ENCODE measurements at places on chromosomes 1 and 21.

GRCh38 chr1:113552244-113552643 lies 161.9 kb downstream of the MAGI3 start:
- no peak for DNase-seq

DNA sequence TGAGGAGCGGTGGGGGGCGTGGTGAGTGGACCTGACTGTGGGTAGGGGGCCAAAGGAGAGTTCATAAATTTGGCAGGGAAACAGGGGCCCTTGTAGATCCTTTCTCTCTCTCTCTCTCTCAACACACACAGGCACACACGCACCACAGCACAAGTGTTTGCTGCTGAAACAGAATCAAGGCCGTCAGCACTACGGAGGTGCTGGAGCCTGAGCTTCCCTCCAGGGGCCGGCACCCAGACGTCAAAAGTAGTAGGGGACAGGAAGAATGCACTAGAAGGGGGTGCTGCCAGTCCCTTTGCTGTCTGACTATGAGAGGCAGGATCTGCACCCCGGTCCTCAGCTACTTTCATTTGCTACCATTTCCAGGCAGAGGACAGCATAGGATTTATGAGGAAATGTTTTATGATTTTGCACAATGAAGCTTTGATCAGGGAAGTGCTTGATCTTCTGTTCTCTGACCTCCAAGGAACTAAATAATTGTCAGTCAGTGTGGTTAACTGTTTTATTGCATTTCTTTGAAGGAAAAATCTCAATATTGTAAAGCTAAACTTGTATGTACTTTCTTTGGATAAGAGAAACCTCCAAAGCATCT lies 74.3 kb upstream of the FAM3B start:
- no peak for DNase-seq

- no peak for DNase-seq
Measured at GRCh38 chr21:42291751-42292562, 23.3 kb downstream of the TFF3 start.

- no peak for DNase-seq
Measured at GRCh38 chr1:81004011-81004410, 796.7 kb upstream of the ADGRL2 start.

DNA sequence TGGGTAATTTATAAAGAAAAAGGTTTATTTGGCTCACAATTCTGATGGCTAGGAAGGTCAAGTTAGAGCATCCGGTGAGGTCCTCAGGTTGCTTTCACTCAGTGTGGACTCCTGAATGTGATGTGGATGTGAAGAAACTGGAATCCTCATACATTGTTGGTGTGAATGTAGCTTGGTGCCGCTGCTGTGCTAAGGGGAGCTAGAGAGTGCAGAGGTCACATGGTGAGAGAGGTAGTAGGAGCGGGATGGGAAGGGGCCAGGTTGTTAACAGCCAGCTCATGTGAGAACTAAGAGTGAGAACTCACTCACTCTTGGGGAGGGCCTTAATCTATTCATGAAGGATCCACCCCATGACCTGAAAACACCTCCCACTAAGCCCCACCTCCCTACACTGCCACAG lies 21.8 kb downstream of the ITSN1 start:
- DNase-seq = no peak

DNA sequence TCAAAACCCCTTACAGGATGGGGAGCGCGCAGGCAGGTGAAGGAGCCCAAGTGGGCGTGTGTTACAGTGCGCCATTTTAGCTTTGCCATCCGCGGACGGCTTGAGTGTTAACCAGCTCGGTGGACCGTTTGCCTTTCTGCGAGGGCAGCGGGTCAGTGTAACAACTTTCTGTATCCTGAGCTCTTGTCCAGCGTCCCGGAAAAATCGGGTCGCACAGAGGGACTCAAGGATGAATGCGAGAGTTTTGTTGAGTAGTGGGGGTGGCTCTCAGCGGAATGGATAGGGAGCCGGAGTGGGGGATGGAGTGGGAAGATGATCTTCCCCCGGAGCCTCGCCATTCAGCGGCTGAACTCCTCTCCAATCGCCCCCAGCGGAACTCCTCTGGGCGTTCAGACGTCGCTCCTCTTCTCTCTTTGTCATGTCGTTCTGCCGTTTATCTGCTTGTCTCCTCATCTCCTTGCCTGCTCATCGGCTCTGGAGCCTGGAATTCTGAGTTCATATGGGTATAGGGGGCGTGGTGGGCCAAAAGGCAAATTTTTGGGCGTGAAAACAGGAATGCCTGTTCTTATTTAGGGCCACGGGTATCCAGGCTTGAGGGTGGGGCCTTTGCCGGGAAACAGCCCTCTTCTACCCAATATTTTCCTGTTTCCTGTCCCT lies 295.4 kb downstream of the CTH start:
- DNase-seq = no peak

GRCh38 chr21:18951271-18952038 lies 547.9 kb upstream of the TMPRSS15 start:
- DNase-seq = no peak

DNA sequence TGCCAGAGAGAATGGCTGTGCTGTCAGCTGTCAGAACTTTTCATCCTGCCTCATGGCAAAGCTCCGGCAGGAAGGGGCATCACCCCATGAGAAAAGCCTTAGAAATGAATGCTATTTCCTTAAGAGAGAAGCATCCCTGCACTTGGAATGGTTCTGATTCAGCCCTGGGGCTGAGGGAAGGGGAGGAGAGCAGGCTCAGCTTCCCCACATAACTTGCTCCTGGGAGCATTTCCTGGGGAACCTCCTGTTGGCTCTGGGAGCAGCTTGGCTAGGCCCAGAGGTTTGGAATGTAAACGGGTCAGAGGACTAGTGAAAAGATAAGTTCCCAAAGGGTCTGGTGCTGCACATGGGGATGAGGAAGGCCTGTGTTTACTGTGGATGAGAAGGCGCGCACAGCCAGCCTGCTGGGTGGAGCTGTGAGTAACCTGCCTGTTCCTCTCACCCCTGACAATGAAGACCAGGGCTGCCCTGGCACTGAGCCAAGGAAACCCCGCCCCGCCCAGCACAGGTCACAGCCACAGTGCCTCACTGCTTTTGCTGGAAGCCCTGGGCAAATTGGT lies 5.0 kb downstream of the PRELP start:
- DNase-seq = peak; percentile 49

GRCh38 chr21:42862774-42863503 lies 16.4 kb downstream of the WDR4 start:
- DNase-seq = no peak

- no peak for DNase-seq
Measured at GRCh38 chr1:218996362-218996761, 177.3 kb upstream of the LYPLAL1 start.

DNA sequence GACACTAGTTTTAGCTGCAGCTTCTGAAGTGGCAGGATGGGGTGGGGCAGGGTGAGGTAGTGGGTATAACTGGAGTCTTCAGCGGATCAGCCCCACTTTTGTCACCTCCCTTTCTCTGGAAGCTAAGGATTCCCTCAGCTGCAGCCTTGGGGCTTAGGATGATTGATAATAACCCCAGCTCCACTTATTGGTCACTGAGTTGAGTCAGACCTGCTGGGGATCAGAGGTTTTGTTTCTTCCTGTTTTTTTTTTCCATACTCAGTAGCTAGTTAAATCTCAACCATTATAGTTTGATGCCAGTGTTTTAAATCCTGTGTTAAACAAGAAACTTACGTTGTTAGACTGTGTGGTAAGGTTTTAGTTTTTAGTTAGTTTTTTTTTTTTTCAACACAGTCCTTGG lies 57.2 kb downstream of the LAMC1 start:
- DNase-seq = no peak

DNA sequence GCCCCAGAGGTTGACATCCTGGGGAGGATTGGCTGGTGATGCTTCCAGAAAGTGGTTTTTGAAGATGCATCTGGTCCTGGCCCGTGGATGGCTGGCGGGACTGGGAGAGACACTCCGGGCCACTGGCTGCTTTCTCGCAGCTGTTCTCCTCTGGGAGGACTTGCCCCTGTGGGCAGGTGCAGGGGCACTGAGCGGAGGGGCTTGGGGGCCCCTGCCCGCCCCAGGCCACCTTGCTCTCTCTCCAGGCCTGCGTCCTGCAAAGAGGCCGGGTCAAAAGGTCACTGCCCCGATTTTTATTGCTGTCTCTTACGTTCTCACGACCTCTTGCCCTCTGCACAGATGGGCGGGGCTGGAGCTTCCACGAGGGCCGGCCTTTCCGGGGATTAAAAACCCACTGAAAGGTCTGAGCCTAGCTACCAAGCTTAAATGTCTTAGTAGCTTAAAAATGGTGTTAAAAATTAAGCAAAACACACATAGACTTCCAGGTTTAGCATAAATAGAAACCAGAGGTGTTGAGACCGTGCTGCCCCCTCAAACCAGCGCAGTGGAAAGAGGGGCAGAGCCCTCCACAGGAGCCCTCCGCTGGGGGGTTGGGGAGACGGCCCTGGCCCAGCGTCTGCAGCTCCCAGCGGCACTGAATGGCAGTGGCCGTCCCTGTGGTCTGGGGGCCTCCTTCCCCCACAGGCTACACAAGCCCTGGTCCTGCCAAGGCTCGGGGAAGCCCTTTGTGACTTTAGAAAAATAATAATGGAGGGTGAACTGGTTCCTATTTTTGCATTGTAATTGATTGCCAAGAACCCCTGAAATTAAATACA lies 43.9 kb downstream of the SKI start:
- no peak for DNase-seq

DNA sequence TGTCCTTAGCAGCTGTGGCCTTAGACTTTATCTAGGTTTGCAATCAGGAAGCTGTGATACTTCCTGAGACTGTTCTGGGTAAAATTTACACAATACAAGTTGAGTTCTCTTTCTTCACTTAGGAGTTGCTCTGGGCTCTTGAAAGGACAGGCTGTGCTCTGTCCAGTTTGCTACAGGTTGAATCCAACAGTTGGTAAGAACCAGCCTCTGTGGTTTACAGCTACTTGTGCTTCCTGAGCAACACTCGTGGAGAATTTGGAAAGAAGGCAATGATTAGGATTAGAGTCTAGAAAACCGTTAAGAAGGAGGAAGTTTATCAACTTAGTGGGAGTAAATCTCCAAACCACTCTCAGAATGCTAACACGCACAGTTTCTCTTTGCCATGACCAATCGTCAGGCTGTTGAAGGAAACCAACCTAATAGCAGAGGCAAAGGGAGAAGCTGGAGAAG lies 26.8 kb downstream of the GFI1 start:
- DNase-seq = no peak

DNA sequence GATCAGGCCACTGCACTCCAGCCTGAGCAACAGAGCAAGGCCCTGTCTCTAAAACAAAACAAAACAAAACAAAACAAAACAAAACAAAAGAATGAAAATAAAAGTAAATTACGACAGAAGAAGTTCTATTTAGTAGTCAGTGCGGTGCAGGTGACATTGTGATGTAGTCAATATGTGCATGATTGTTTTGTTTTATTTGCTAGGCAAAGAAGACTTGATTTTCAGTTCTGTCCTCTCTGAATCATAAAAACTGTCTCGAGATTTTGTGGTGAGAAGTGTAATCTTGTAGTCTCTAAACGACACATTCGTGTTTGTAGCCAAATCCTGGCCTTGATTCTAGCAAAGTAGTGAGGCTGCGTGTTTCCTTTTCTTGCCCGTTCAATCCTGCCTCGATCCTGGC lies 23.5 kb downstream of the PEX14 start:
- DNase-seq = no peak

- DNase-seq = no peak
Measured at GRCh38 chr1:228977741-228978140, 242.5 kb downstream of the RHOU start.

DNA sequence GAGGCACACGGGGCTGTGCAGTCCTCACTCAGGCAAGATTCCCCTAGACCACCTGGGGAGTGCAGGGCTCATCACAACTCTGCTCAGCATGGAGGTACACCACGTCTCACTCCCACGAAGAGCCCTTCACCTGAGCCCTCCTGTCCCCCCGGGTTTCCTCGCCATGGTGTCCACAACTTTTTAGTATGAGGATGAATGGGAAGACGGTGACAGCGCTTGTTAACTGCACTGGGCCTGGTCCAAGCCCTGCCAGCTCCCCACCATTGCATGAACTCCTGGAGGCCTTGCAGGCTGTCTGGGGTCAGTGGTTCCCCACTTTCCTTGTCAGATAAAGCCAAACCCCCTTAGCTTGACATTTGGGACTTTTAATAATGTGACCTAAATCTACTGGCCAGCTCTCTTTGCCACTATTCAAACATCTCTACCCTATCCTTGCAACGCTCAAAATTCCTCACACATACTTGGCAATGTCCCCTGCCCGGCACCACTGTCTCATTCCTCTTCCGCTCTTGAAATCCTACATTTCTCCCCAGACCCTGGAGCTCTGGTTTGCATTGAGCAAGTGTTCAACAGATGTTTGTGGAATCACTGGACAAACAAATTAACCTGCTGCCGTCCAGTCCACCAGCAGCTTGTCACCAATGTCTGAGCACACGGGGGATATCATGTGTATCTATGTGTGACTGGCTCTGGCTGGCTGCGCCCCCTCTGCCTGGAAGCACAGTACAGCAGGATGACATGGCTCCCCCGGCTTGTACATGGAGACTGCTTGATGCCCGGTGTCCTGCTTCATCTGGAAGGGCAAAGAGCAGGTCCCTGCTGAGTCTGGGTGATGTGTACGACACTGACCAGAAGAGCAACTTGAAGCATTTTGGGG lies 11.2 kb downstream of the TMEM9 start:
- no peak for DNase-seq

DNA sequence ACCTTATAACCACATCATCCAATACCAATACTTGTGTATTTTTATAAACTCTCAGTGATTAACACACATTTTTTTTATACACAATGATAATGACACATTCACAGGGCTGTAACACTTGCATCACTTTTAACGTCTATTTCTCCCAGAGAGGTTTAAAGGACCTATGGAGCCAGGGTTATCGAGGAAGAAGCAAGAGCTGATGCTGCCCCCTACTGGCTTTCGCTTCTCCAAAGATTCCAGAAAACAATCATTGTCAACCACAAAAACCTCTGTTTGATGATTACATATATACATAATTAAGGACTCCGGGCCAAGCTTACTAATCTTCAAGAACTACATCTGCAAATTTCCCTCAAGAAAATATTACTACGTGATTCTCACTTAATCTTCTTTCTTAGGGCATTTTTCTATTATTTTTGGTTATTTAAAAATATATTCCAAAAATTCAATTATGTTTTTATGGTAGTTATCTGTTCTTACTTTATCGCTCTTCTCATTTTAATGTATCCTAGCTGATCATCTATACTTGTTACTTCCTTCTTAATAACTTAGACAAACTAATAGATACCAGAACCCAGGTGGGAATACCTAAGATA lies 214.5 kb downstream of the VAV3 start:
- DNase-seq = peak; percentile 29

Measured in activated CD8-positive, alpha-beta memory T cell treated with anti-CD3 and anti-CD28 coated beads, Interleukin-2, amount 50 U/mL, for 4 hours (primary cell).